Activated CD4-positive, alpha-beta T cell treated with anti-CD3 and anti-CD28 coated beads, Interleukin-10, Interleukin-2, amounts not matched to agents 100 ng/mL and 50 ng/mL, durations not matched to agents 16 hours and 8 hours (primary cell): ENCODE measurements at places on chromosomes 4 and X.

DNA sequence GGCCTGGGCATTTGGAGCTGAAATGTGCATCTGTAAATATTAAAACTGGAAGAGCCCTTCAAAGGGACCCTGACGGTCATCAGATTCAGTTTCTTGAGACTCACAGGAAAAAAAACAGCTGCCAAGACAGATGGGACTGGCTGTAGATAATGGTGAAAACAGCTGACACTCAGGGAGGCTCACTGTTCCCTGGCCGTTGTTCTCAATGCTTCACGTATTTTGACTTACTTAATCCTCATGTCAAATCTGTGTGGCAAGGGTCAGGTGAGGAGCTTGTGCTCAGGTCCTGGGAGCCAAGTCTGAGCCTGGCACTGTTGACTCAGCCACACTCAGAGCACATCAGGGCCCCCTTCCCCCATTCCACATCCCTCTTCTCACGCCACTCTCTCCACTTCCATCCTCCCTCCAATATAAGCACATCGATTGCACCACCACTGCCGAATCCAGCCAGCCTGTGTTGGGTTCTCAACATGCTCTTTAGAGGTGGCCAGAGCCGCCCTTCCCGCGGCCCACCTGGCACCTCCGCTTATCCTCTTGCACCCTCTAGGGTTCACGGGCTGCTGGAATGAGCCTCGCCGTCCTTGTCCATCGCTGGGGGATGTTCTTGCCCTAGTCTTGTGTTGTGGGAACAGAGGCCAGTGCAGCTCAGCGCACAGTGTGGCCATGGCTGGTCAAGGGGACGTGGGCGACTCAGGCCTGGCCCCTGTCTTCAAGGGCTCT lies 40.1 kb downstream of the EVC start:
- DNase-seq = no peak

- no peak for DNase-seq
Observed at GRCh38 chr4:144318797-144319196, 178.3 kb upstream of the GYPA start.

GRCh38 chrX:19543020-19543715 lies 27.9 kb upstream of the MAP3K15 start:
- no peak for DNase-seq

DNA sequence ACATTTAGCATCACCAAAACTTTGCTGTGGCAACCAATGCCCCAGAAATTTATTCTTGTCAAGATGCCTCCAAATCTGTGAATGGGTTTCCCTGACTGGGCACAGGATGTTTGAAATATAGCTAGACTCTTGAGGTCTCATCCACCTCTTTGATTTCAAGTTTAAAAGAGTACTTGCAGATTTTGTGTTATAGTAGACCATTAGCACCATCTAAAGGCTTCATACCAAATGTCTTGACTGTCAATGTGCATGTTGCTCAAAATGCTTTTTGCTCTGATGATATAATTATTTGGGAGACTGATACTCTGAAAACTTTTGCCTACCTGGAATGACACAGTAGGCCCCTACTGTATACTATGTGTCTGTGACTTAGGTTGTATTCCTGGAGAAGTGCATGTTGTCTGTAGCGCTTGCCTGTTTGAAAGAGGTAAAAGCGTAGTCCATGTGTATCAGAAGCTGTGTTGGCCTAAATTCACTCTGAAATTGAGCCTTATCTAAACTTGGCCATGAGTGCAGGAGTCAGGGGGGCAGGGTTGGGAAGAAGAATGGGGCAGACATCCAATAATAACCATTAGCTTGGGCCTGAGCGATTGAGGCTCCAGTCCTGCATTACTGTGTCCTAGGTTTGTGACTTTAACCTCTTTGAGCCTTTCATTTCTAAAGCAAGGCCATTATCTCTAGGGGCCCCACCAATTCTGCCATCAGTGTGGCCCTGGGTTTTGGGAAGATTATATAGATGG lies 33.8 kb downstream of the NDP start:
- DNase-seq = no peak

- no peak for DNase-seq
Observed at GRCh38 chr4:169758401-169758962, 738 bp upstream of the HPF1 start.

- DNase-seq = no peak
Observed at GRCh38 chr4:117376692-117377091, 291.3 kb upstream of the TRAM1L1 start.

GRCh38 chr4:54728368-54728767 lies 70.6 kb downstream of the KIT start:
- DNase-seq = no peak

- peak; percentile 53 for DNase-seq
Observed at GRCh38 chrX:40952855-40953254, 132.4 kb upstream of the USP9X start.

DNA sequence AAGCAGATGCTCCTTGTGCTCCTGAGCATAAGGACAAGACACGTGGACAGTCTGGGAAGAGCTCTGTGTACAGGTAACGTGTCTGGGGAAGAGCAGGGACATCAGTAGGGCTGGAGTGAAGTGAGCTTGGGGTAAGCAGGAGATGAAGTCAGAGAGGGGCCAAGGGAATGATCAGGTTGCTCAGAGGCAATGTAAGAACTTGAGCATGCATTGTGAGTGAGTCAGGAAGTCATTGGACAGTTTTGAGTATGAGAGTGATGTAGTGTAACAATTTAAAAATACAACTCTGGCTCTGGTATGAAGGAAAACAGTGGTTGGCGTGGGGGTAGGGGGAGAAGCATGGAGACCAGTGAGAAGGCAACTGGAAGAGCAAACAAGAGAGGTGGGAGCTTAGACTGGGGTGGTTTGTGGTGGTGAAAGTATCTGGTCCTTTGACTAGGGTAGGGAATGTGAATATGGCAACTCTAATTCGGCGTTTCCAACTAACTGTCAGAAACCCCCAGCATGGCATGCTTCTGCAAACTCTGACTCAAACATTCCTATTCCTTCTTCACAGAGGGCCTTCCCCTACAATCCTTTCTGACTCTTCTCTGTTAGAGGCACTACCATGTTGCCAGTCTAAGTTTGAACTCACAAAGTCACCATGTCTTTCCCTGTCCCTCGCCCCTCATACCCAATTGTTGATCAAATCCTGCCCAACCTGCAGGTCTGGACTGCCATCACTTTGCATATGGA lies 57.2 kb downstream of the STBD1 start:
- no peak for DNase-seq

DNA sequence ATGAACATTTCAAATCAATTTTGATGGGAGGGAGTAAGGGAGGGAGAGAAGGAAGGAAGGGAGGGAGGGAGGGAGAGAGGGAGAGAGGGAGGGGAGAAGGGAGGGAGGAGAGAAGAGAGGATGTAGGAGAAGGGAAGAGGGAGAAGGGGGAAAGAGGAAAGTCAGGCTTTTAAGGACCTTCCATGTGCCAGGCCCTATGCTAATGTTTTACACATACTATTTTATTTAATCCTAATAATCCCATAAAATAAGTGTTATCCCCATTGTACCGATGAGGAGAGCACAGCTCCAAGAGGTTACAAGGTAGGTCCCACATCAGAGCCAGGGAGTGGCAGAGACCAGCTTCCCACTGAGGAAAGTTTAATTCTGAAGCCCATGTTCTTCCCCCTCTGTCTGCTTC lies 341.9 kb downstream of the RAB28 start:
- no peak for DNase-seq

- DNase-seq = no peak
Observed at GRCh38 chr4:42703813-42704212, 46.9 kb upstream of the ATP8A1 start.

DNA sequence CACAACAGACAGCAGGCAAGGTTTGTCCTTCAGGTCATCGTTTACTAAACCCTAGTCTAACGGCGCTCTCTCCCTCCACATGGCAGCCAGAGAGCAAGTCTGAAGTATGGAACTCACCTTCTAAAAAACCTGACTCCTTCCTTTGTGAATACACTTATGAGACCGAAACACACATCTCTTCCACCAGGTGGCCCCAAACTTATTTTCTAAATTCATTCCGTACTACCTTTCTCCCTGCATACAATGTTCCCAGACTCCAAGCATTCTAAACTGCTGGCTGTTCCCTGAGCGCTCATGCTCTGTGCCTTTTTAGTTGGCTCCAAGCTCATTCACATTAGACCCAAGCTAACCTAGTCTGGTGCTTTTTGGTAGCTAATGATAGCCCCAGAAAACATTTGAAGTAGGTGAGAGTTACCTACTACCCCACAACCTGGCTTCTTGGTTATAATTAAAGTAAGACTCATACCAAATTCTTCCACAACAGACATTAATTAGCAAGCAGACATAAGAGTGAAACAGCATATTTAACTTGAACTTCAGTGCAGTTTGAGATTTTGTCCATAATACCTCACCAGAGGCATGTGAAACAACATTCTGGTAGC lies 67.6 kb upstream of the DCLK2 start:
- peak; percentile 14 for DNase-seq

- no peak for DNase-seq
Observed at GRCh38 chrX:39822133-39822748, 275.5 kb downstream of the BCOR start.

GRCh38 chrX:40688929-40689328 lies 41.6 kb upstream of the CXorf38 start:
- no peak for DNase-seq

DNA sequence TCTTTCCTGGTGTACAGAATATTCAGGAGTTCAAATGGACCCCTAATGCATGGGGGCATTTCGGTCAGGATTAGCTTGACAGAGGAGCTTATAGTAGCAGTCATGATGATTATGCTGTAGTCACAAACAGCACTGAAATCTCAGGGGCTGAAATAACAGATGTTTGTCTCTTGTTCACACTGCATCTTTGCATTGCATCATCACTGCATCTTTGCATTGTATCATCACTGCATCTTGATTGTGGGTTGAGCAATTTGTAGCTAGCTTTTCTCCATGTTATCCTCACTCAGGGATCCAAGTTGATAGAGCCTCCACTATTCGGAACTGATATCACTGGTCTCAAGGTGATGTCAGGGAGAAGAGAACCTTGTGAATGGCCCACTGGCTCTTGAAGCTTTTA lies 160.9 kb downstream of the GATB start:
- no peak for DNase-seq

DNA sequence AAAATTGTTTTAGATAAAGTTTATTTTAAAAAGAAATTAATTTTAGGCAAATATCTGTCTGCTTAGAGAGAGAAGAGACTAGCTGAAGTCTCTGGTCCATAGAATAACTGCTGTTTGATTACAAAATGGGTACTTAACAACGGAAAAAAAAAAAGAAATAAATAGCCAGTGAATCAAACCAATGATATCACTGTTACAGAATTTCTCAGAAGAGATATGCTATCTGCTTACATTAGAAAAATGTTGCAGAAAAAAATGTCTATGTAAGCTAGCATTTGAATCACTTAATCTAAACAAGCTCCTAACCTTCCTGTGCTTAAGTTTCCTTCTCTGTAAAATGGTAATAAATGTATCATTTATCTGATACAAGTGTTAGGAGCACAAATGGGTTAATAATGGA lies 189.9 kb downstream of the IL15 start:
- DNase-seq = no peak

- DNase-seq = peak; percentile 98
Observed at GRCh38 chrX:1661048-1661921, 46.4 kb downstream of the ASMT start.

DNA sequence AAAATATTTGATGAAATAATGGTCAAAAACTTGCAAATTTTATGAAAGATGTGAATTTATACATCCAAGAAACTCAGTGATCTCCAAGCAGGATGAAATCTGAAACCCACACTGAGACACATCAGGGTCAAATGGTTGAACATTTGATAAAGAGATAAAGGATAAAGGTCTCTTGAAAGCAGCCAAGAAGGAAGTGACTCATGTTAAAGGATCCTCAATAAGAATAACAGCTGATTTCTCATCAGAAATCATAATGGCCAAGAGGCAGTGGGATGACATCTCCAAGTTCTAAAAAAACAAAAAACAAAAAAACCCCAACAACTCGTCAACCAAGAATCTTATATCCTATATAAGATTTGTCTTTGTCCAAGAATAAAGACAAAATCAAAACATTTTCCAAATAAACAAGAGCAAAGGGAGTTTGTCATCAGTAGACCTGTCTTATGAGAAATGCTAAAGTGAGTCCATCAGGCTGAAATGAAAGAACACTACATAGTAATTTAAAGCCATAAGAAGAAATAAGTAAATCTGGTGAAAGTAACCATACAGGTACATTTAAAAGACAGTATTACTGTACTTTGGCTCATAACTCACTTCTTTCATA lies 121.7 kb downstream of the PDS5A start:
- DNase-seq = no peak

DNA sequence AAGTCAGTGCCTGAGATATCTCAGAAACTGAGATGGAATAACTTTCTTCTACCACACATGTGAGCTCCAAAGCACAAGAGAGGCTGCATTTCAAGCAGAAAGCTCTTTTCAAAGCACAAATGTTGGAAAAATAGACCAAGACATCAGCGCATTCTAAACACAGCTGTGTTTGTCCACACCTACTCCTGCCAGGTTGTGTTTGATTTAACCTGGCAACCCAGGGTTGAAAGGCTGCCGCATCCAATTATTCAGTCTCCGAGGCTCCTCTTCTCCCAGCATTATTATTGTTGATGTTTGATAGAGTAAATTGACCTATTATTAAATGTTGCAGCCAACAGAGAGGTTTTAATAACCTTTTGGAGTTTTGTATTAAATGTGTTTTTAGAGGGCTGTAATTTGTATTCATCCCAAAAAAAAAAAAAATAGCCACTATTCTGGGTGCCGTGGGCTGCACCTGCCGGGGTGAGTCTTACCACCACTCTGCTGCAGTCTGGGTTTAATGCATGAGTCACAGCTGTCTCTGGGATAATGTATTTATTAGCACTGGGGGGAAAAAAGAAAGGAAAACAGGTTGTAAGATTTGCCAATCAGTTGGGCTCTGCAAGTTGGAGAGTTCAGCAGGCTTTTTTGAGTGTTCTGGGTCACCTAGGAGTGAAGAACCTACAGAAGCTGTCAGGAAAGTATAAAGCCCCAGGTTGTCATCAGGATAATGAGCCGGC lies 105.2 kb upstream of the NOCT start:
- DNase-seq = no peak

- no peak for DNase-seq
Observed at GRCh38 chr4:80029364-80029763, 43.7 kb downstream of the ANTXR2 start.

GRCh38 chrX:95156566-95156965 lies 1482.6 kb downstream of the FAM133A start:
- no peak for DNase-seq

DNA sequence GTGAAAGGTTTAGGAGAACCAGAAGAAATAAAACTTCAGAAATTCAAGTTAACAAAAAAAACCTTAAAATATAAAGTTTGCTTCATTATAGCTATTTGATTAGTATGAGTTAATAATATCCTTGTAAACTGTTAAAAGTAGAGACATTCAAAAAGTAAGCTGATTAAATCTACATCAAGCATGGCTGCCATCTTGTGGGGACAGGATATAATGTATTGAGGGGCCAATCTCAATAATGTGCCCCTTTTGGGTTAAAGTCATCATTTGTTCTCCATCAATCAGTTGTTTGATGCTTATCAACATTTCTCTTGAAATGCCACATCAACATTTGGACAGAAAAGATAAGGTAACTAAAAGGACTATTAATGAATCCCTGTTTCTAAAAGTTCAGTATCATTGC lies 4.6 kb upstream of the GRID2 start:
- DNase-seq = no peak
